Caki2 (cell line): ENCODE measurements at places on chromosomes 13 and 19. TPM values are rescaled to one million over a fixed set of nuclear protein-coding genes. Genes with fewer than 3 reads are reported as not detected.

DNA sequence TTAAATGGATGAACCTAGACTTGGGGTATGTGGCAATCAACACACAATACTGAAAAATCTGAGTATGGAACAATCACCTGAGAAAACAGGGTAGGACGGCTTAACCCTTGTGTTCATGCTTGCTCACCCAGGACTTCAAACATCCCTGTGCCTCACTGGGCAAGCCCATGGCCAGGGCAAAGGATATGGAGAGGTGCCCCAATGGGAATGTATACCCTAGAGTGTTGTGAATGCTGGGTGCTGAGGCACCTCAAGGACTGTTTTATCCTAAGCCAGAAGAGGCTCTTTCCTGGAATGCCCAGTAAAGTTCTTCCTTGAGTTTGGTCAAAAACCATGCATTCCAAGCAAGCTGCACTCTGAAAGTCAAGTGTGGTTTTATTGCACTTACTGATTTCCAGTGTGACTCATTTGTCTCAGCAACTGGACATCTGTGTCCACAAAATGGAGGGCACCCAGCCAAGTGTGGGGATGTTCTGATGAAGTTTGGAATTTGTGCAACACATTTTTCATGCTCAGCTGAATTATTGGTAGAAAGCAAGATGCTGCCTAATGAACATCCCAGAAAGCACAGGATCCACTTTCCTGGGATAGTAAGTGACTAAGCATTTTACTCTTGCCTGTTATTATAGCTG is 531.3 kb downstream of the RFC3 start:
- DNase-seq: peak; percentile 37

DNA sequence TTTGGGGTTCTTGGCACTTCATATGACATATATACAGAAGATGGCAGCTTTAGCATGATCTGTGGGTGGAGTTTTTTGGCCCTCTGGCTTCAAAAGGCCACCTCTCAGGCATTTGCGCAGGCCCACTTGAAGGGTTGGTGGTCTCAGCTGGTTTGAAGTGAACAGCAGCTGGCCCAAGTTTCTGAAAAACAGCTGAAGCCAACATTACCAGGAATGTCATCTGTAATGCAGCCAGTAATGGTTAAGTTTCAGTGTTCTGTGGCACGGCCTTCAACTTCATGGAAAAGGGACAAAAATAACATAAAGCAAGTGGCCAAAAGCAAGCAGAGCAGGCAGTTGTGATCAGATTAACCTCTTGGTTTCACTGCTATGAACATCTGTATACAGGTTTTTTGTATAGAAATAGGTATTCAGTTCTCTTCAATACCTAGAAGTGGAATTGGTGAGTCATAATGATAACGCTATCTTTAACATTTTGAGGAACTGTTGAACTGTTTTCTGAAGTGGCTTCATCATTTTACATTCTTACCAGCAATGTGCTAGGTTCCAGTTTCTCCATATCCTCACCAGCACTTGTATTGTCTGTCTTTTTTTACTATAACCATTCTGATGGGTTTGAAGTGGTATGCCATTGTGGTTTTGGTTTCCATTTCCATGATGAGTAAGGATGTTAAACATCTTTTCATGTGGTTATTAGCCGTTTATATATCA is 245.4 kb downstream of the SHISA2 start:
- DNase-seq: no peak

- no peak for DNase-seq
Measured at GRCh38 chr13:34421347-34421719, 520.7 kb upstream of the NBEA start.

DNA sequence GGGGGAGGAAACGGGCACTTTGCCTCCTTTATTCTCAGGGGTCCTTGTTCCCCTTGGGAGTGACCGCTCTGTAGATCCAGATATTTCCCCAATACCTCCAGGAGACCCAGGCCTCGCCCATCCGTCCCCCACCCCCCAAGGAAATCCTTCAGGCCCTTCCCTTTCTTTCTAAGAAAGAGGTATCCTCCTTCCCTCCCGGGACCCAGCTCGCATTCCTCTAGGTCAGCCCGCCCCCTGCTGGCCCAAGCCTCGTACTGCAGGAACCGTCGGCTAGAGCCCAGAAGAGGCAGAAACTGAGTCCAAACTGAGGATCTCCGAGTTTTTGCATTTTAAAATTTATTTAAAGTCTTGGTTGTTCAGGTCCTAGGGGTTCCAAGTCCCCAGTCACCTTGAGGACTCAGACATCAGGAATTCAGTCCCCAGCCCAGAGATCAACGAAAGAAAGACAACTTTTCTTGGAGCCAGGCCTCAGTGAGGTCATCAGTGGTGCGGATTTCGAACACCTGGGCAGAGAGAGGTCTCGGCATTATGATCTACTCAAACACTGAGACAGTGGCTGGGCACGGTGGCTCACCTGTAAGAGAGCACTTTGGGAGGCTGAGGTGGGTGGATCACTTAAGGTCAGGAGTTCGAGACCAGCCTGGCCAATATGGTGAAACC is 7.5 kb upstream of the LRFN1 start:
- peak; percentile 71 for DNase-seq

DNA sequence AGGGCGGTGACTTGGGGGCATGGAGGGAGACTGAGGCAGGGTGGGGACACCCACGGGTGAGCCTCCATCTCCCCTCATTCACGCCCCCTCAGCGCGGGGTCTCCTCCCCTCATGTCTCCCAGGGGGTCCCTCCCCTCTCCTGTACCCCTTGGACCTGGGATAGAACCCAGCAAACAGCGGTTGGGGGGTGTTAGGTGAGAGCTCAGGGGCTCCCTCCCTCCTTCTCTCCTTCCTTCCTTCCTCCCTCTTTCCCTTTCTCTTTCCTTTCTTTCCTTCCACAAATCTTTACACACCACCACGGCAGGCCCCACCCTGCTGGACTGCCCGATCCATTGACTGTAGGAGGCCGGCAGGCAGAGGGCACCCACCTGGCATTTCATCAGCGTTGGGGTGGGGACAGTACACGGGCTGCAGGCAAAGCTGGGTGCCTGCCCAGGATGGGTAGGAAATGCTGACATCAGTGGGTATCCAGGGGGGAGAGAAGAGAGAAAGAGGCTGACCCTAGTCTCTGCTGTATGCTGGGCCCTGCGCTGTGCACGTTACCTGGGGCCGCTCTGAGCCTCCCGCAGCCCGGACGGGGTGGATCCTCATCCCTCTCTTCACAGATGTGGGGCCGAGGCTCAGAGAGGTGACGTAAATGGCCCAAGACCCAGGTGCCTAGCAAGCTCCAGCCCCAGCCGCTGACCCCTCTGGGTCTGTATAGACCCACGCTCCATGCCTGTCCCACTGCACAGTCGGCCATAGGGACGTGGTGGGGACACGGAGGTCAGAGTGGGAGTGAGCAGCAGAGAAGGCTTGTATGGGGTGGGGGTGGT is 3.5 kb downstream of the SSC5D start:
- no peak for DNase-seq

FGF21 gene
- not detected in 2 replicates for total RNA-seq

DNA sequence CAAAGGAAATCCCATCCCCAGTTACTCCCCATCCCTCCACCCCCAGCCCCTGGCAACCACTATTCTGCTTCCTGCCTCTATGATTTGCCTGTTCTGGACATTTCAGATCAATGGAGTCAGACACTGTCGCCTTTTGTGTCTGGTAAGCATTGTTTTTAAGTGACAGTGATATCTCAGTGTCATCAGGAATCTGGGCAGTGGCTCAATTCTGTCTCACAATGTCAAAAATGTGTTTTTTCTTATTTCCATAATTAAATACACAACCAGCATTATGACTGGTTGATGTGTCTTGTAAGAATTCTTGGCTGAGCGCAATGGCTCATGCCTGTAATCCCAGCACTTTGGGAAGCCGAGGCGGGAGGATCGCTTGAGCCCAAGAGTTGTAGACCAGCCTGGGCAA is 20.2 kb upstream of the PGLS start:
- no peak for DNase-seq

DGKH gene
- total RNA-seq: 1.9 and 2.3 TPM in 2 replicates

SLC46A3 gene
- total RNA-seq: 1.8 and 2.3 TPM in 2 replicates

GGACT gene
- total RNA-seq: 2.5 and 4.7 TPM in 2 replicates

ITM2B gene
- 179 and 207 TPM in 2 replicates for total RNA-seq

SCN1B gene
- total RNA-seq: 3.3 and 4.3 TPM in 2 replicates

DNA sequence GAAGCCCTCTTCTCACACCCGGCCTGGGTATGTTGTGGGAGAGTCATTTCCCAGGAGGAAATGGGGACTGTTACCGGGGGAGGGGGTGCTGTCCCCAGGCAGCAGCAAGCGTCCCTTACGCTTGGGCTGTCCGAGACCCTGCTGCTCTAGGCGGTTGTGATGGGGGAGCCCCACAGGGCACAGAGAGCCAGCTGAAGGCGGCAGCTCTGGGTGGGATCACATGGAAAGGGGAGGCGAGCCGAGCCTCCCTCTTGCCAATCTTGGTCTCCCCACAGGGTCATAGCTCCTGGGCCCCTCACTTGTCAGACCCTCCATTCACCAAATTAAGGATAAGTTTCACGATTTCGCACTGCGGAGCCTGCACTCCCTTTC is 22.0 kb downstream of the EPN1 start:
- no peak for DNase-seq

GRCh38 chr19:1400281-1401137 is 833 bp downstream of the GAMT start:
- DNase-seq: no peak

- no peak for DNase-seq
Measured at GRCh38 chr19:3344608-3345598, 21.5 kb upstream of the NFIC start.

- no peak for DNase-seq
Measured at GRCh38 chr13:20666948-20667347, 36.6 kb upstream of the IL17D start.

- no peak for DNase-seq
Measured at GRCh38 chr13:82751206-82751605, 1131.1 kb downstream of the SLITRK1 start.

DNA sequence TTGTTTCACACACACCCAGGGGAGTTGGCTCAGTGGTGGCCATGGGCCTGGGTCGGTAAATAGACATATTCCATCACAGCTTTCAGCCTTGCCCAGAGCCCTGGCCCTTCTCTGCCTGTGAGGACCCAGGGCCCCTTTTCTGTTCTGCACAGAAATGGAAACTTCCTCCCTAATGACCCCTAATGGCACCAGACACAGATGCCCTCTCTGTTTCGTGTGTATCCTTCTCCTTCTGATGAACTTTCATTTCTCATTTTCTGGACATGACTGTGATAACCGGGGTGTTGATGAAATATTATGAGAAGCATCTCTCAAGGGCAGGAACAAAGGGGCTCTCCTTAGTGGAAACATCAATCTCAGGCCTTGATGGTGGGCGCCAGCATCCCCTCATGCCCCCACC is 12.8 kb downstream of the LILRA1 start:
- DNase-seq: no peak

GRCh38 chr19:38148337-38148736 is 75.7 kb downstream of the DPF1 start:
- no peak for DNase-seq

NAPSA gene
- 0.61 TPM in 1 of 2 replicates, not detected in the other for total RNA-seq

GRCh38 chr13:37187105-37187504 is 81.6 kb upstream of the CSNK1A1L start:
- DNase-seq: no peak

DNA sequence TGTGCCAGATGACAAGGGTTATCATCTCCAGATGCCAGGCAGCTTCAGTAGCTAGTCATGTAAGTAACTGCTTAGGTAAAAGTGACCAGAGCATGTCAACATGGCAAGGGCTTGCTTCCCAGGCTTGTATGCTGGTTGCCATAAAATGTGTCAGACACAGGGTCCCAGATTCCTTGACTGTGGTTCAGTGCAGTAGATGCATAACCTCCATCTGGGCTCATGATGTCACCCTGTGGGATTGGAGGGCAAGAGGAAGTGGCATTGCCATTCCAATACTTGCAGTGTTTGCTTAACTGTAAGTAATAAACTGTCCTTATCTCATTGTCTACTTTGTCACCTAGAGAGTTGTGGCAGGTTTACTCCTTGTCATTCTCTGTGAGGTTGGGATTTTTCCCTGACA is 226.8 kb downstream of the PCDH17 start:
- DNase-seq: no peak

- no peak for DNase-seq
Measured at GRCh38 chr19:8585894-8586750, 8.9 kb upstream of the MYO1F start.

KLF1 gene
- total RNA-seq: 3.5 TPM in 1 of 2 replicates, not detected in the other

DNA sequence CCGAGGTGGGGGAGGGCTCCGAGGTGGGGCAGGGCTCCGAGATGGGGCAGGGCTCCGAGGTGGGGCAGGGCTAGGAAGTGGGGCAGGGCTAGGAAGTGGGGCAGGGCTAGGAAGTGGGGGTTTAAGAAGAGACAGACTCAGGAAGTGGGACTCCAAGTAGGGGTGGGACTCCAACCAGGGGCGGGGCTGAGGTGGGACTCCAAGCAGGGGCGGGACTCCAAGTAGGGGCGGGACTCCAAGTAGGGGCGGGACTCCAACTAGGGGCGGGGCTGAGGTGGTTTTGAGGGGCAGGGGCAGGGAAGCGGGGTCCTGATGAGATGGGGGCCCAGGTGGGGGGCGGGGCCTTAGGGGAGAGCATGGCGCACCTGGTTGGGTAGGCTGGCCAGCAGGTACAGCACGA is 13.6 kb downstream of the CFD start:
- DNase-seq: peak; percentile 62

DNA sequence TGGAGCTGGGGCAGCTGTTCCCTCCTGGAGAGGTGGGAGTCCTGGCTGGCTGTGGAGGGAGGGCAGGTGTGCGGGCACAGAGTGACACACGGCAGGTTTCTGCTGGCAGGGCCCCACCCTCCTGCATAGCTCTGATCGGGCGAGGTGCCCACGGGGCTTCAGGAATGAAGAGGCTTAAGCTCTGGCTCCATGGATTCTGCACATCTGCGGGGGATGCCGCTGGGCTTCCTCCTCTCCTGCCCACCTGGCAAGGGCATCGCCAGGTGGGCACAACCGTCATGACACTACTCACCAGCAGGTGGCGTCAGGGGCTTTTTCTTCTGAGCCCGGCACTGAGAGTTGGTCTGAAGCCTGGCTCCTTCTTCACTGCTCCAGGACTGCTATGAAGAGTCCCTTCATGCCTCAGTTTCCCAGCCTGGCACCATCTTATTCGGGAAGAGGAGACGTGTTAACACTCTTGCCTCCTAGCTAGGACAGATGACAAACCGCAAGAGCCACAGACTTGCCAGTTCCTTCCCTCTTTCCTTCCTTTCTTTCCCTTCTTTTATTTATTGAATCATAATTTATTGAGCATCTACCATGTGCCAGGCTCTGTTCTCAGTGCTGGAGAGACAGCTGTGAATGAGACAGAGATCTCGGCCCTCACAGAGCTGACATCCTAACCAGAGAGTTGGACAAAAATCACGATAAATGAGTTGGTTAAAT is 15.2 kb upstream of the PAK4 start:
- DNase-seq: peak; percentile 54

CACNG6 gene
- total RNA-seq: not detected in 2 replicates
